ENCODE measurements at places on chromosomes 1 and 21. TPM values are rescaled to one million over a fixed set of nuclear protein-coding genes. Genes with fewer than 3 reads are reported as not detected.
A peak's percentile ranks its signal among the peaks of the same experiment; 100 is the strongest.

DNA sequence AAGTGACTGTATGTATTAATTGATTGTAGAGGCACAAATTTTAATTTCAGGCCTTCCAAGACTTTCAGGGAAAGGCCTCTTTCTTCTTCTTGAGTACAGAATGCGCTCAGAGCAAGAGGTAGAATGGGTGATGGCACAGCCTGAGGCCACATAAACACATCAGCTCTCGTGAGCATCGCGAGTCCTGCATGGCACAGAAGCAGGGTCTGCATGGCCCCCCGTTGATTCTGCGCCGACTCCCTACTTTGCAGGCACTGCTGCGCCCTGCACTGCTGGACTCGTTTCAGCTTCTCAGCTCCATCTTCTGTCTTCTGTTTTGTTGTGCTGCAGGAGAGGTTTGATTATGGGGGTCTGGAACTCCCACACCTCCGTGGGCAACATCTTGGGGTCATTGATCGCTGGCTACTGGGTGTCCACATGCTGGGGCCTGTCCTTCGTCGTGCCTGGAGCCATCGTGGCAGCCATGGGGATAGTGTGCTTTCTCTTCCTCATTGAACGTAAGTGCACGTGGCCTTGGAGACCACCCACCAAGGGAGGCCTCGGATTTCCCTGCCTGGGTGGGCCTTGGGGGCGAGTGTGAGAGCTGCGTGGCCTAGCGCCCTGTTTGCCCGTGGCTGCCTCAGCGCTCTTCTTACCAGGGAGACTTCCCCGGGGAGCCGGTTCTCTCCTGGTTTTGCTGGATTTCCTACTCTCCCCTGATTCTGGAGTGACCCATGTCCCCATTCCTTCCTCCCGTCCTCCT, 29.6 kb downstream of the SLC37A1 start:
- peak; percentile 37 for DNase-seq

- no peak for DNase-seq
These were observed 42.7 kb upstream of the RGS2 start for GRCh38 chr1:192766009-192766625.

Gene TNNT2
- 0.40 TPM for total RNA-seq

Gene MRPL24
- total RNA-seq: 35.8 TPM

Gene CD52
- total RNA-seq: 22.3 TPM
